Fibroblast of lung (primary cell): ENCODE measurements at places on chromosomes 7 and 10. TPM values are rescaled to one million over a fixed set of nuclear protein-coding genes. Genes with fewer than 3 reads are reported as not detected.

DNA sequence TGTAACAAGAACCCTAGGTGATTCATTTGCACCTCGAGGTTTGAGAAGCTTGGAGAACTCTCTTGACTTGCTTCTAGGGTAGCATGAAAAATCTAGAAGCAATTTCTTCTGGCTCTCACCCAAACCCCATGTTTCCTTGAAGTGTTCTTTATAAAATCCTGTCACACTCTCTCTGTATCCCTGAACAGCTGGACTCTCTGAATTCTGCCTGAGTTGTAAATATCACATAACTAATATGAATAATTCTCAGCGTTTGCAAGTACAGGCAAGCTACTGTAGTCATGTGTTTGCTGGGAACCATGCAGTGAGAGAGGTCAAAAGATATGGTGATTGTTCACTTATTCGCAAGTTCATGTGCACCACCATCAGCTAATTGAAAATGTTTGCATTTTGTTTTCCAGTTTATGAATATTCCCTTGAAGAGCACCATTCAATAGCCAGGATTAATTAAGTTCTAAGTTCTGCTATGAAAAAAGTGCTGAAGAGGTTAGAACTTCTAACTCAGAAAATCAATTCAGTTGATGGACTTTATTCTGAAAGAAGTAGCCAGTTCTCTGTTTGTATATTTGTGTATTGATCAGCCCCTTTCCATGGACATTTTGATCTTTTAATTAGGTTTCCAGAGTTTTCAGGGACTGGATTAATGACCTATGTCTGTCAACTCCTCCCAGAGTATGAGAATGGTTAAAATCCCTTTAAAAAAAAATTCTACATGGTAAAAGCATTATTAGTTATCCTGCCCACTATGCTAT, 243.0 kb downstream of the PLXDC2 start:
- DNase-seq = peak; percentile 75

- DNase-seq = peak; percentile 78
These were observed 55.8 kb downstream of the TACC2 start for GRCh38 chr10:122044713-122045112.

SORBS1 gene
- 0.26 and 0.50 TPM in 2 replicates for total RNA-seq

DNA sequence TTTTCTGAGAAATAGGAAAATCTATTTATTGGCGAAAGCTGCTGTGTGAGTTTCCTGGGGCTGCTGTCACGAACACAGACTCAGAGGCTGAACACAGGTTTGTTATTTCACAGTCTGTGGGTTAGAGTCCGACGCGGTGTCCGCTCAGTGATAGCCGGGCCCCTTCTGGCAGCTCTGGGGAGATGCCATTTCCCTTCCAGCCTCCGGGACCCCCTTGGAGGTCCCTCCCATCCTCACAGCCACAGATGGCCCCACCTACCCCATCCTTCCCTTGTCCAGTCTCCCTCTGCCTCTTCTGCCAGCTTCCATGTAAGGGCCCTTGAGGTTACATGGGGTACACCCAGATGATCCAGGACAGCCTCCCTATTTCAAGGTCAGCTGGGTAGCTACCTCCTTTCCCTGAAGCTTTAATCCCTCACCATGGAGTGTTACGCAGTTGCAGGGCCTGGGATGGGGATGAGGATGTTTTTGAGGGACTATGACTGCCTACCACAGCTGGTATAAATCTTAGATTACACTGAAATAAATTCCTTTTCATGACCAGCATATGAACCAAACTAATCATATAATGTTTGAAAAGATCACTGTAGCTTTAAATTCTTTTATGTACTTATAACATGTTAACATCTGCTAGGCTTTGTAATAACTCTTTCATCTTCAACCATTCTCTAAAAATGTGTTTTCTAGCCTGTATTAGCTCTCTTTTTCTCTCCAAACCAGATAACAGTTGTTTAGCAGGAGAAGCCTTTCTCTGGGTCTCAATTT, 98.5 kb downstream of the WDR37 start:
- DNase-seq = no peak

DNA sequence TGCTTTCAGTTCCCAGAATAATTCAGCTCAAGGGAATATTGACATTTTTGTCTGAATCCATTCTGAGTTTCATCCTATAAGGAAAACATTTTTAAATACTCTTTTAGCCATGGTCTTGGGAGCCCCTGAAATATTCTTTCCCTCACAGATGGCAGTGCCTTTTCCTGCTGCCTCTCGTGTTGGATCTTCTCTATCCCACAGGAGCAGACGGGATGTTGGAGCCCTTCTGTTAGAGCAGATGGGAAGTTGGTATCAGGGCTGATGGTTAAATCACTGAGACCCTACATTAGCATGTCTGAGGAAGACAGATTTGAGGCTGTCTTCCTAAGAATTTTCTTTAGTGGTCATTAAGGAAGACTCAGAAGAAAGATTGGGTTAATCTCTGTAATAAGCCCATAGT, 737.8 kb downstream of the LRMDA start:
- no peak for DNase-seq
